ENCODE measurements at places on chromosomes 7 and 10.

DNA sequence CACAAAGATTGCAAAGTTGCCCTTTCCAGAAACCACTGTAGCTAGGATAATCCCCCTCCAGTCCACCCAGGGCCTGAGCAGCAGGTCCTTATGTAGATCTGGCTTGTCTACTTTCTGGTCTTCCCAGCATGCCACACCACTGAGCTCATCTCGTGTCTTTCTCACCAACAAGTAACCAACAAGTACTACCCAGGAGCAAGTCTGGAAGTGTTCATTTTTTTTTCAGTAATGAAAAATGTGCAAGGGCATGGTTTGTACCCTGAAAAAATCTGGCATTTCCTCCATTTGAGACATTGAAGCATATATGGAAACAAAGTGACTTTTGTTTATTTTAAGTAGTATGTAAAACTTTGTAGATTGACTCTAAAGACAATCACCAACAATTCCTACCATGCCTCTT is 120.8 kb downstream of the INHBA start:
- DNase-seq, result peak; percentile 26

DNA sequence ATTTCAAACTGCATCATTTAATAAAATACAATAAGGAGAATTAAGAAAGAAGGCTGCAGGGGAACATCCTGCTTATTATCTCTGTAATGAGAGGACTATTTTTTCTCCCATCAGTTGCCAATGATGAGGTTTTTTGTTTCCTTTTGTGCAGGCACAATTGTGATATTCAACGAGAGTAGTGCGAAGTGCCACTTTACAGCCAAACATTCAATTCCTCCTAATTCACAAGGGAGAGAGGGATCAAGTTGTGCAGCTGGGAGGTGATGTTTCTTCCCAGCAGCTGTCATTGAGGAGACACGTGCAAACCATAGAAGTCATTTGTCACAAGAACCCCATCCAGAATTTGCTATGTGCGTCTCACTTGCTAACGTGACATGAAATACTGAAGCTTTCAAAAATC is 81.6 kb upstream of the ICA1 start:
- no peak for DNase-seq

DNA sequence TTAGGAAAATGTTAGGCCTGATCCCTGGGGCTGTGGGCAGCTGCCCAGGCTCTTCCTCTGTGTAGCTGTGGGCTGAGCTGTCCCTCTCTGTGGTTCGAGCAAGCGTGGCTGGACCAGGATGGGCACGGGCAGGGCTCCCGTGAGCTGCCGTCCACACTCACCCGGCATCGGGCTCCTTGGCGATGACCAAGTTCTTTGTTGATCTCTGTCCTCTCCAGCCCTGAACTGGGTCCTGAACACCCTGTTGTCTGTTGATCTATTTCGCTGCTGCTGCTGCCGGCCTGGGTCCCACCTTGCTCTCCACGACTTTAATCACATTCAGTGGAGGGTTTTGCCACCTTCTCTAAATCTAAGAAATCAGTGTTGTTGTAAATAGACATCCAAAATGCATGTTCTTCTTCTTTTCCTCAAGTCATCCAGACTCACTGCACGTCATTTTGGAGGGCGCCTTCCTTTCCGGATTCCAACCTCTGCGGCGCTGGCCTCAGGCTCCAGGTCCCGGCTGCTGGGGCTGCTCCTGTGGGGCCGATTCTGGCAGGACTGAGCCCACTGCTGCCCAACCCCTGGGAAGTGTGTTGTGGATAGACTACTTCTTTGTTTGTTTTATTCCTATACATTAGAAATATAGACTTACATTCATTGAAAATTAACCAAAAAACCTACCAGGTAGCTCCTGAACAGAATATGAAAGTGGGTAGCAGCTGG is 100.6 kb downstream of the DYNC2I1 start:
- DNase-seq, result no peak

DNA sequence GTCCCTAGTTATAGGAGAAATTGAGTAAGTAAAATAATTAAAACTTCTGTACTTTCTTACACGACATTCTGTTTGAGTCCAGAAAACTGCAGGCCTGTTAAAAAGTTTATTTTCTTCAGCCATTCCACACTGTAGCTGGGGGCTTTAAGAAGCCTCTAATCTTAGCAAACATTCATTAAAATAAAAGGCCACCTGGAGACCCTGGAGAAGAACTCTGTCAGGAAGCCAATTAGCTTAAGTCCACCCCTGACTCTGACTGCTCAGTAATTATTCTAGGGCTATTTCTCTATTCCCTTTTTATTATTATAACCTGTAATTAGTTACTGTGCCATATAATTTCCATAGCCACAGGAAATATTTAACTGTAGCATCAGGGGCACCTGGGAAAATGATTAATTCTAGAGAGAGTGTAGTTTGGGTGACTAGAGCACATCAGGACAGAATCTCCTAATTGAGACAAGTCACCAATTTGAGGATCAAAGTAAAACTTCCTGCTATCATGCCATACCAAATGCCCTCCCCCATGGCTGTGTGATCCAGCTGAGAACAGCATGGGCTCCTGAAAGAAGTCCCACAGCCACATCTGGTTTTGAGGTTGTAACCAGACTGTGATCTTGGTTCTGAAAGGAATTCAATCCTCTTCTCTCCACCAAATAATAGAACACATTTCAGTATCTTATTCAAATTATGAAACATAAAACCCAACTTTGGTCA is 1302.3 kb downstream of the XPNPEP1 start:
- DNase-seq, result no peak

DNA sequence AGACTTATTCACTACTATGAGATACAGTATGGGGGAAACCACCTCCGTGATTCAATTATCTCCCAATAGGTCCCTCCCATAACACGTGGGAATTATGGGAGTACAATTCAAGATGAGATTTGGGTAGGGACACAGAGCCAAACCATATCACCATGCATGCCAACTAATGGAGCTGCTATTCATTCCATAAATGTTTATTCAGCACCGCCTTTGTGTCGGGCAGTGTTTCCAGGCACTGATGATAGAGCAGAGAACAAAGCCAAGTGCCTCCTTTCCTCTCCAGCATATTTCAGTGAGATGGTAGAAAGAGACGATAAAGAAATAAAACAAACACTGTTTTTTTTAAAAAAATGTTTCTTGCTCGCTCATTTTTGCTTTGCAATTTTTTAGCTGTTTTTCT is 295.9 kb upstream of the FOXK1 start:
- DNase-seq, result no peak

DNA sequence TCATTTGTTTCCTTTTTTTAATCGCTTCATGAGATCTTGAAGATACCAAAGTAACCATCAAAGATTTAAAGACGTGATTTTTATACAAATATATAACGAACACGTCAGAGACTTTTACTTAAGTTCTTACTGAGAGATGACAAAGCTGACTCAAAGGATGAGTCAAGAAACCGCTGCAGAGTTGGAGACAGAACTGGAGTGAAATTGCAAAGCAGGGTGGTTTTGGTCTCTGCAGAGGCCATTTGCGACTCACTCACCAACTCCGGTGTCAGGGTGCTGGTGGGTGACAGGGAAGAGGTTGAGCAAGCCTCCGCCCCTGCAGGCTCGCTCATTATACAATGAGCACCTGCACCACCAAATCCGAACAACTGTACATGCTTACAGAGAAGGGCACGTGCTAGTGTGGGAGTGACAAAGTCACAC is 75.2 kb downstream of the DNAJB6 start:
- peak; percentile 91 for DNase-seq

- no peak for DNase-seq
These were observed 64.3 kb upstream of the ZNF32 start for GRCh38 chr10:43712821-43713584.

- no peak for DNase-seq
These were observed 30.9 kb upstream of the LMTK2 start for GRCh38 chr7:98075801-98076200.

DNA sequence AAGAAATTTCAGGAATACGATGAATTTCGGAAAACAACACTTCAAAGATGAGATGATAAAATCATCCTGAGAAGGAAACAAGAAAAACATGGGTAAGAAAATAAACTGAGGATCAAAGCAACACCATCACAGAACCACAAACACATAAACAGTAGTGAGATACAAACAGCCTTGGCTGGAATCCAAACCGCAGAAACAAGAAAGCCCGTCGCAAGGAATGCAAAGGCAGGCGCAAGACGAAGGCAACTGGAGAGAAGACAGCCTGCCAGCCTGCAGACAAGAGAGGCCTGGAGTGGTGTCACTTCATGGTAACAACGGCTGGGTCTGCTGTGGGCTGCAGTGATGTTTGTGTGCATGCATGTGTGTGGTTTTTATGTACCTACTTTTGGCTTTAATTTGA is 61.8 kb upstream of the DRGX start:
- no peak for DNase-seq

GRCh38 chr10:104336821-104337467 is 1.3 kb downstream of the ITPRIP start:
- peak; percentile 69 for DNase-seq

GRCh38 chr7:48992816-48993215 is 68.5 kb downstream of the CDC14C start:
- DNase-seq, result no peak

DNA sequence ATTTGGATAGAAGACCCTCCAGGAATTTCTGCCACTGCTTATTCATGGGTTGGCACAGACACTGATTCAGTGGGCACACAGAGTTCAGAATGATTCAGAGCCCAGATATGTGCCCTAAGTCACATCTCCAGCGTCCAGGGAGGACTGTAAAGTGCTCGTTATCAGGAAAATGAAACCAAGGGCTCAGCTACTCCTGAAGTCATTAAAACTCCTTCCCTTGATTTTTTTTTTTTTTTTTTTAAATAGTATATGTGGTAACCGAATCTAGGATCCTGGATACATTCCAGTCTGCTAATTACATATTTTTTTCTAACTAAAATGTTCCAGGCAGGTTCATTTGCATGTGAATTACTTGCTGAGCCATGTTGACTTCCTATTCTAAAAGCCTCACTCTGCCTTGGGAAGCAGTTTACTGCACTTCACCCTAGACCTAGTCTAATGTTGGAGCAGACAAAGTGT is 34.7 kb downstream of the MET start:
- DNase-seq, result peak; percentile 59

DNA sequence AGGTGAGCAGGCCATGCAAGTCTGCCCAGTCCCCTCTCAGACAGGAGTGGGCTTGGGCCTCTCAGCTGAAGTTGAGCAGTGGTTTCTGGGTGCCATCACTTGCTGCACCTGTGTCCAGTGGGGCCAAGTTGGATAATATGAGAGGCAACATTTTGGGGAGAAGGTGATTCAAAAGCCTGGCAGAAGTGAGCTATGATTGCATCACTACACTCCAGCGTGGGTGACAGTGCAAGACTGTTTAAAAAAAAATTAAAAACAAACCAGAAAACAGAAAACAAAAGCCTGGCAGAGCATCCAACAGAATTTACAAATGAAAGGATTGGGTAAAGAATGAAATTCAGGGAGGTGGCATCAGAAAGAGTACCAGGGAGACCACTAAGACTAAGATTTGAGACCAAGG is 121.5 kb upstream of the LAMB4 start:
- DNase-seq, result no peak

DNA sequence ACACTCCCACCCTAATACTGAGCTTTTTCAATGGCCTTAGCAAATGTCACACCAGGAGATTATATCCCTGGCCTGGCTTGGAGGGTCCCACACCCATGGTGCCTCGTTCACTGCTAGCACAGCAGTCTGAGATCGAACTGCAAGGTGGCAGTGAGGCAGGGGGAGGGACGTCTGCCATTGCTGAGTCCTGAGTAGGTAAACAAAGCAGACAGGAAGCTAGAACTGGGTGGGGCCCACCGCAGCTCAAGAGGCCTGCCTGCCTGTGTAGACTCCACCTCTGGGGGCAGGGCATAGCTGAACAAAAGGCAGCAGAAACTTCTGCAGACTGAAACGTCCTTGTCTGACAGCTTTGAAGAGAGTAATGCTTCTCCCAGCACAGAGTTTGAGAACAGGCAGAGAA is 338.9 kb upstream of the MBL2 start:
- DNase-seq, result no peak

DNA sequence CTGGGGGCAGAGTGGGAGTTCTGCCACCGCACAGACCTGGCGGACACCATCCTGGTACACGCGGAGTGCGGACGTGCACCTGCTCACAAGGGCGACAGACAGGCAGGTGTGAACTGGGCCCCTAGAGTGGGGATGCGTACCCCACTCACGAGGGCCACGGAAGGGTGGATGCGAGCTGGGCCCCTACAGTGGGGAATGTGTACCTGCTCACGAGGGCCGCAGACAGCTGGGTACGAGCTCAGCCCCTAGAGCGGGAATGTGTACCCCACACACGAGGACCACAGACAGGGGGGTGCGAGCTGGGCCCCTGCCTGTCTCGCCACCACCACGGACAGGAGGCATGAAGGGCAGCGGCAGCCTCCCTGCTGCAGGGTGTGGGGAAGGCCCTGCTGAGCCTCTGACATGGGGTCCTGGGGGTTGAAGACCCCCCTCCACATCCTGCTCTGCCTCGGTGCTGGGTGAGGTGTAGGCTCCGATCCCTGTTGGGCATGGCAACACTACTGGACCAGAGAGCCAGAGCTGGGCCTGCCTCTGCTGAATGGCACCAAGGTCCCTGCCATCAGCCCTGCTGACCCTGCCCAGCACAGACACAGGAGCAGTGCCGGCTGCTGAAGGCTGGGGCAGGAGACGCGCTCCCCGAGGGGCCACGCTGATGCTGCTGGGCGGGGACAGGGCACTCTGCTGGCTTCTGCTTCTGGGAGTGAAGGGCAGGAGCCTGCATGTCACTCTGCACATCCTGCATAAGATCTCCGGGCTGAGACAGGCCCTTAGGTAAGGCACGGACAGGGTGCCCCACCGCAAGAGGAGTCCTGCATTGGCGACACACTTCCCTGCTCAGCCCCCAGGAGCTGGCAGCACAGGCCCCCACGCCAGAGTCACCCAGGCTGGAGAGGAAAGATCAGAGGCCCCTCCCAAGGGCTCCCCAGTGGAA is 259.2 kb downstream of the MAD1L1 start:
- no peak for DNase-seq

- no peak for DNase-seq
These were observed 154.0 kb downstream of the SGMS1 start for GRCh38 chr10:50469778-50470193.

- peak; percentile 87 for DNase-seq
These were observed 222.0 kb downstream of the TWIST1 start for GRCh38 chr7:18895456-18895855.

GRCh38 chr7:120856198-120856597 is 1.7 kb downstream of the TSPAN12 start:
- DNase-seq, result no peak

DNA sequence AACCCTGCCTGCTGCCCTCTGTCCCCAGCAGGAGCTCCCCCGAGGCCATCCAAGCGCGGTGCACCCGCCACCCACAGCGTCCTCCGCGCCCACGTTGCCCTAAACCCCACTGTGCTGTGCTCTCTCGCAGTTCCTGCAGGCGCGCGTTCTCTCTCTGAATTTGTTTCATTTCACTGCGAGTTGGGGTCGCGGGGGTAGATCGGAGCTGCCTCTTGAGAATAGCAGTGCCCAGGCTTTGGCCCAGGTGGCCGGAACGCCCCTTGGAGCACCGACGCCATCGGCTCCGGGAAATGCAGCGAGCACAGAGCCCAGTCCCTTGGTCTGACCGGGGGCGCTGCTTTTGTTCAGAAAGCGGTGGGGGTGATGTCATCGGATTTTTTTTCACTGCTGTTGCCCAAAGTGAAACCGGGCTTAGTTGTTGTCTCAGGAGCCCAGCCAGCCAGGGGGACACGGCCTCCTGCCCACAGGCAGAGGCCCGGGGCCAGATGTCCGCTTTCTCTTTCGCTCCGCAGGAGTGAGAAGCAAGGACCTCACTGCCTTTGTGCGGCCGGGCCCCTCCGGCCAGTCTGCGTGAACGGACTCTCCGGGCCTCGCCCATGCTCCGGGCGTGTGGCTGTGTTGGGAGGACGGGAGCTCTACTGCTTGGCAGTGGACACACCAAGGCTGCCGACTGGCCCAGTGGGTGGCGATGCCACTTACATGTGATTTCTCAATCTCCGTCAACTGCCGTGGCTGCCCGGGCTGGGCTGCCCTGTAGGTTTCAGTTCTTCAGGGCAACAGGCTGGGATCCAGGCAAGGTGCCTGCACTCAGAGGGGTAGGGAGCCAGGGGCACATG is 43.1 kb downstream of the FOXK1 start:
- peak; percentile 81 for DNase-seq
